Osteoblast (primary cell): ENCODE measurements at places on chromosomes 12 and 14. TPM values are rescaled to one million over a fixed set of nuclear protein-coding genes. Genes with fewer than 3 reads are reported as not detected.
A peak's percentile ranks its signal among the peaks of the same experiment; 100 is the strongest.

LPCAT3 gene
- 20.3 and 23.6 TPM in 2 replicates for total RNA-seq

MBIP gene
- total RNA-seq: 17.4 and 20.9 TPM in 2 replicates

DNA sequence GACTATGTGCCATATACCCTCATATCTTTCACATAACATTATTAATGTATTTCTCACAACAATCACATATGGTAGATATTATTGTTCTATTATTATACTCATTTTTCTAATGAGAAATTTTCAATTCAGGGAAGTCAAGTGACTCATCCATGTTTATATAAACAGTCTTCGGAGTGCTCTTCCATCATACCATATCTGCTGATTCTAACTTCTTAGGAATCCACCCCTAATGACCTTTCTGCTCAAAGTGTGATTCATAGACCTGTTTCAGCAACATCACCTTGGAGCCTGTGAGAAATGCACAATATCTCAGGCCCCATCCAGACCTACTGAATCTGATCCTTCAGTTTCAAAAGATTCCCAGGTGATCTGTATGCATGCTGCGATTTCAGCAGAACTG is 39.8 kb upstream of the OVCH1 start:
- DNase-seq: no peak

DNA sequence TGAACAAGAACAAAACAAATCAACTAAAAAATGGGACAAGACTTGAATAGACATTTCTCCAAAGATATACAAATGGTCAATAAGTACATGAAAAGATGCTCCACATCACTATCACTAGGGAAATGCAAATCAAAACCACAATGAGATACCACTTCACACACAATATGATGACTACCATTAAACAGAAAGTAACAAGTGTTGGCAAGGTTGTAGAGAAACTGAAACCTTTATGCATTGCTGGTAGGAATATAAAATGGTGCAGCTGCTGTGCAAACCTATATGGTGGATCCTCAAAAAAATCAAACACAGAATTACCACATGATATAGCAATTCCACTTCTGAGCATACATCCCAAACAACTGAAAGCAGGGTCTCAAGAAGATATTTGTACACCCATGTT is 5.2 kb downstream of the SMAGP start:
- DNase-seq: no peak

- peak; percentile 90 for DNase-seq
These were observed 29.6 kb downstream of the CCDC92 start for GRCh38 chr12:123942911-123943648.

DNA sequence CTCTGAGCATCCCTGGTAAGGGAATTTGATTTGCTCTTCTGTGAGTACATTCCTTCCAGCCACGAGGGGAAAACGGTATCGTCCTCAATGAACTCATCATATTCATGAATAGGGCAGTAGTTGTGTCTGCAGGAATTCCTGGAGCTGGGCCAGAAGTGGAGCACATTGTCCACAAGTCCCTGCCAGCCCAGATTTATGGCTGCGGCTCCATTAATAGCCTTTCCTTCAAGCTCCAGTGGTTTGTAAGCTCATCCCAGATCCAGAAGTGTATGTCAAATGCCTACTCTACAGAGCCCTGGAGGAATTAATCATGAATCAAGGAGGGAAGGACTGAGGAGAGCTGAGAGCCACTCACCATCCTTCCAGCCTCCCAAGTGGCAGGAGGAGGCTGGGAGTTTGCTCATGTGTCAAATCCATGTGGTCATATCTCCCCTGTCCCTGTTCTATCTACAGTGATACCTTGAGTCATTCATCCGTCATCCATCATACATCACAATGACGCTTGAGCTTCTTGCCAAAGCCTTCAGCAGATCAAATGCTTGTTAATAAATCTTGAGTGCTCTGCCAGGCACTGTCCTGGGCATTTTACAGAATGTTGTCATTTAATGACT is 65.5 kb downstream of the SVOP start:
- DNase-seq: no peak

DNA sequence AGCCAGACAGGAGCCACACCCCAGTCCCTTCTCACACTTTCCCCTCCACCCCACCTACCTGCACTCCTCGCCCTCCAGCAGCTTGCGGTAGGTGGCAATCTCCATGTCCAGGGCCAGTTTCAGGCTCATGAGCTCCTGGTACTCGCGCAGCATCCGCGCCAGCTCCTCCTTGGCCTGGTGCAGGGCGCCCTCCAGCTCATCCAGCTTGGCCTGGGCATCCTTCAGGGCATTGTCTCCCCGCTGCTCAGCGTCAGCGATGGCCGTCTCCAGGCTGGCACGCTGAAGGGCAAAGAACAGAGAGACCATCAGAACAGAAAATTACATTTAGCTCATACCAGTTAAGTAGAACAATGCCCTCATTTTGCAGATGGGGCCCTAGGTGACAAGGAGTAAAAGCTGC is 5.5 kb downstream of the KRT74 start:
- DNase-seq: peak; percentile 17
